Thoracic aorta (tissue), 2 donors: ENCODE measurements at places on chromosomes 1 and 21. TPM values are rescaled to one million over a fixed set of nuclear protein-coding genes. Genes with fewer than 3 reads are reported as not detected.

The SPATA46 gene
- not detected for total RNA-seq

The CFH gene
- total RNA-seq = 381 TPM

The C1orf21 gene
- total RNA-seq = 10.4 TPM

The PADI2 gene
- 2.3 TPM for total RNA-seq

The S100A9 gene
- 478 TPM for total RNA-seq

The NES gene
- total RNA-seq = 30.6 TPM

The LIN28A gene
- total RNA-seq = not detected

The ZMPSTE24 gene
- 87.9 TPM for total RNA-seq

The LENEP gene
- not detected for total RNA-seq

DNA sequence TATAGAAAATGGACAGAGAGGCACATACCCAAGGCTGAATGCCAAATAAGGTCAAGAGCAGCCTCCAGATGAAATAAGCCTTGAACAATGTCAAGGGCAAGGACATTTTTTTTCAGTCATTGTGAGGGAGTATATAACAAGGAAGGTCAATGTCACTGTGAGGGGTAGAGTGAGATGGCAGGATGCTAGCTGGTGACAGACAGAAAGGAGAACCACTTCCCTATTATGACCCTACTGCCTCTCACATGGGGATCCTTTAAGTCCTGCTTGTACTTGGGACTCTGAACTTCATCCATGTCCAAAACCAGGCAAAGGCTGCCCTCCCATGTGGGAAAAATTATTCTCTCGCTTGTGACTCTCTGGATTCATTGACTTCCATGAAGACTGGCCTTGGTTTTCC is 119.5 kb upstream of the COA6 start:
- H3K27ac ChIP-seq = no peak overlapping the region
- no peaks in the 10 kb centered on the region for H3K27me3 ChIP-seq
- no peak overlapping the region for H3K4me3 ChIP-seq
- DNase-seq = no peak

- H3K4me1 ChIP-seq = no peaks in the 10 kb centered on the region
- H3K27me3 ChIP-seq = no peaks in the 10 kb centered on the region
- no peaks in the 10 kb centered on the region for H3K36me3 ChIP-seq
- H3K4me3 ChIP-seq = no peak overlapping the region
- DNase-seq = no peak
Measured at GRCh38 chr1:21624571-21625389, 44.4 kb downstream of the RAP1GAP start.

GRCh38 chr21:42850866-42851391 is 28.4 kb downstream of the WDR4 start:
- no peaks in the 10 kb centered on the region for H3K4me1 ChIP-seq
- no peak for DNase-seq
- peaks cover 52% of the 10 kb centered on the region for H3K36me3 ChIP-seq
- no peak overlapping the region for H3K4me3 ChIP-seq

GRCh38 chr1:193221651-193222050 is 35.2 kb upstream of the B3GALT2 start:
- H3K4me1 ChIP-seq = no peaks in the 10 kb centered on the region
- H3K36me3 ChIP-seq = no peaks in the 10 kb centered on the region
- H3K27me3 ChIP-seq = no peaks in the 10 kb centered on the region
- H3K27ac ChIP-seq = no peak overlapping the region
- DNase-seq = no peak

DNA sequence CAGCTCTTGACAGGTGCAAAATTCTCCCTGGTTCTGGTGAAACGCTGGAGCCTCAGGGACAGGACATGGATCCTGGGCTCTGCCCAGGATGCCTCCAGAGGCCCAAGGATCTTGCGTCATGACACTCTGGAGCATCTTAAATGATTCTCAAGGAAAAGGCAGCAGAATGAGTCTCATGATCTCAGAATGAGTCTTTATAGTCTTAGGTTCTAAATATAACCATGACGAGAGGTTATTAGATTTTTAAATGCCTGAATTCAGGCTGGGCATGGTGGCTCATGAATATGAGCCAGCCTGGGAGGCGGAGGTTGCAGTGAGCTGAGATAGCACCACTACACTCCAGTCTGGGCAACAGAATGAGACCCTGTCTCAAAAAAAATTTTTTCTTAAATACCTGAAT is 55.5 kb downstream of the ECE1 start:
- no peak overlapping the region for H3K4me3 ChIP-seq
- H3K4me1 ChIP-seq = peaks cover 6% of the 10 kb centered on the region
- H3K27me3 ChIP-seq = no peaks in the 10 kb centered on the region
- no peak for DNase-seq
- peaks cover 51% of the 10 kb centered on the region for H3K36me3 ChIP-seq
- no peak overlapping the region for H3K27ac ChIP-seq

DNA sequence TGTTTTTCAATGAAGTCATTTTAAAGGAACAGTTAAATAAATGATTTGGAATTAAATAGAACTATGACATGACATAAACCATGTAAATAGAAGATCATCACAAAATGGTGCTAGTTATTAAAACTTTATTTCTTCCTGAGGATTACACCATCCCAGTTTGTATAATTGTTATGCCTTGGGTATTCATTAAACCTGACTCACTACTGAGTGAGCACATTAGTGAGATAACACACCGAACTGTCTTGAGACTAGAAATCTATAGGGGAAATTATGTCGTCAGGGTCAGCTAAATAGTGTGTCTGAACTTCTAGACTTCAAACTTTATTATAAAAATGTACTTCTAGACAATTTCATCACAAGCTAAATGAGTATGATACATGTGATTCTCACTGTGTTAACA is 189.4 kb downstream of the NCAM2 start:
- no peaks in the 10 kb centered on the region for H3K4me1 ChIP-seq
- no peak overlapping the region for H3K4me3 ChIP-seq
- H3K36me3 ChIP-seq = no peaks in the 10 kb centered on the region
- no peak overlapping the region for H3K27ac ChIP-seq
- no peak for DNase-seq

- peaks cover 4% of the 10 kb centered on the region for H3K36me3 ChIP-seq
- peak overlapping the region; percentile 75 for H3K27ac ChIP-seq
- peaks cover 27% of the 10 kb centered on the region for H3K4me1 ChIP-seq
- H3K4me3 ChIP-seq = peak overlapping the region; percentile 92
- no peak for DNase-seq
Measured at GRCh38 chr1:155051342-155051776, 243 bp downstream of the ADAM15 start.

GRCh38 chr21:44949779-44950198 is 10.0 kb downstream of the SLX9 start:
- H3K27me3 ChIP-seq = no peaks in the 10 kb centered on the region
- H3K4me1 ChIP-seq = peaks cover 60% of the 10 kb centered on the region
- DNase-seq = no peak
- peak overlapping the region; percentile 19 for H3K4me3 ChIP-seq
- peak overlapping the region; percentile 88 for H3K27ac ChIP-seq

GRCh38 chr1:22184892-22185612 is 42.2 kb upstream of the WNT4 start:
- H3K27ac ChIP-seq = no peak overlapping the region
- H3K36me3 ChIP-seq = no peaks in the 10 kb centered on the region
- DNase-seq = no peak
- no peaks in the 10 kb centered on the region for H3K4me1 ChIP-seq
- H3K4me3 ChIP-seq = no peak overlapping the region

- no peaks in the 10 kb centered on the region for H3K4me1 ChIP-seq
- H3K27ac ChIP-seq = no peak overlapping the region
- no peak for DNase-seq
- H3K27me3 ChIP-seq = no peaks in the 10 kb centered on the region
- no peaks in the 10 kb centered on the region for H3K36me3 ChIP-seq
- H3K4me3 ChIP-seq = no peak overlapping the region
Measured at GRCh38 chr1:7186382-7187111, 401.3 kb downstream of the CAMTA1 start.

- H3K27me3 ChIP-seq = no peaks in the 10 kb centered on the region
- H3K4me1 ChIP-seq = peaks cover 4% of the 10 kb centered on the region
- H3K36me3 ChIP-seq = peaks cover 8% of the 10 kb centered on the region
- H3K27ac ChIP-seq = peak overlapping the region; percentile 68
Measured at GRCh38 chr1:156193208-156193487, 756 bp upstream of the SLC25A44 start.

DNA sequence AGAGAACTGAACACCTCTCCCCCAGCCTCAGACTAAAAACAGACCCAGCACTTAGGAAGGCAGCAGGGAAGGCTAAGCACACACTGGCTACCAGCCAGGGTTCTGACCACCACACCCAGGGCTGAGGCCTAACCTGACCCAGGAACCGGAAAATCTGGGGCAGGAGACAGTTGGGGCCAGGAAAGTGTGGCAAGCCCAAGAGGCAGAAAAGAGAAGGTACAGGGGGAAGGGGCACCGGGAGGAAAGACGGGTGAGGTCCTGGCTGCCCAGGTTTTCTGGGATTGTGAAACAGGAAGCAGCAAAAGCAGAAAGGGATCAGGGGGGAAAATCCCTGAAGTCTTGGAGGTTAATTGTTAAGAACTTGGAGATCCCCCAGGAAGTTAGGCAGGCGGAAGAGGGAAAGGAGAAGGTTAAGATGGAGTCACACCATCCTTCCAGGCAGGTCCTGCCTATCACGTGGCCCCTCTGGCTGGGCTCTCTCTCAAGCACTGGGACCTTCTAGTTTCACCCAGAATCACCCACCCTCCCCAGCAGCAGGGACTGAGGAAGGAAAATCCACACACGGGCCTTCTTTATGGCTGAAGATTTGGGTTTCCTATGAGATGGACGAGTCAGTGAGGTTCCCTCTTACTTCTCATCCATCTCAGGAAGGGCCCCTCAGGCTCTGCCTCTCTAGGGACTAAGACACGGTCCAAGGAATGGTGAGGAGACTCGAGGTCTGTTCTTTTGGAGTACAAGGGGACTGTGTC is 2.6 kb downstream of the HDGF start:
- no peaks in the 10 kb centered on the region for H3K27me3 ChIP-seq
- peak overlapping the region; percentile 94 for H3K27ac ChIP-seq
- peak overlapping the region; percentile 82 for H3K4me3 ChIP-seq
- no peak for DNase-seq
- peaks cover 7% of the 10 kb centered on the region for H3K36me3 ChIP-seq
- peaks cover 59% of the 10 kb centered on the region for H3K4me1 ChIP-seq

DNA sequence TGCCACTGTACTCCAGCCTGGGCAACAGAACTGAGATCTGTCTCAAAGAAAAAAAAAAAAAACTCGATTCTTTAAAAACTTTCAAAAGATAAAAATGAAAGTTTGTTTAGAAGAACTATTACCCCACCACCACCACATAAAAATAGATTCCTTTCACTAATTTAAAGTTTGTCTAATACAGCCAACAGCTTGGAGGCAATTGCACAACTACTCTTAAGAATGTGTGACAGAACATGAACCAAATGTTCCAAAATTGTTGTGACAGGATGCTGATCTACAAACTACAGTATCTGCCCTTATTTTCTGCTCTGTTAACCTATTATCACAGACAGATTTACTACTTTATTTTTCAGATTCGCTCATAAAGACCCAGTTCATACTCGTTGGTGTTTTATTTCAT is 5.5 kb upstream of the TGFBR3 start:
- no peak overlapping the region for H3K4me3 ChIP-seq
- H3K27me3 ChIP-seq = no peaks in the 10 kb centered on the region
- no peak for DNase-seq

DNA sequence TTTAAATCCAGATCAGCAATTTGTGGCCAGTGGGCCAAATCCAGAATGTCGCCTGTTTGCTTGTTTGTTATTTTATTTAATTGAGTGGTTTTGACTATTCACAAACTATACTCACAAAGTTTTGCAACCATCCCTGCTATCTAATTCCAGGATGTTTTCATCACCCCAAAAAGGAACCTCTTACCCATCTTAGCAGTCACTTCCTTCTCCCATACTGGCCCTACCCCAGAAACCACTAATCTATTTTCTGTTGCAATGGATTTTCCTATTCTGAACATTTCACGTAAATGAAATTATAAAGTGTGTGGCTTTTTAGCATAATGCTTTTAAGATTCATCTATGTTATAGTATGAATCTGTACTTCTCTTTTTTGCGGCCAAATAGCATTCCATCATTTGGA is 41.3 kb downstream of the WDTC1 start:
- no peaks in the 10 kb centered on the region for H3K27me3 ChIP-seq
- H3K4me1 ChIP-seq = no peaks in the 10 kb centered on the region
- no peak overlapping the region for H3K27ac ChIP-seq

GRCh38 chr1:110404401-110404800 is 3.1 kb downstream of the LAMTOR5 start:
- no peaks in the 10 kb centered on the region for H3K27me3 ChIP-seq
- H3K4me1 ChIP-seq = peaks cover 7% of the 10 kb centered on the region
- H3K36me3 ChIP-seq = peaks cover 38% of the 10 kb centered on the region
- H3K4me3 ChIP-seq = no peak overlapping the region
- no peak overlapping the region for H3K27ac ChIP-seq
- no peak for DNase-seq

DNA sequence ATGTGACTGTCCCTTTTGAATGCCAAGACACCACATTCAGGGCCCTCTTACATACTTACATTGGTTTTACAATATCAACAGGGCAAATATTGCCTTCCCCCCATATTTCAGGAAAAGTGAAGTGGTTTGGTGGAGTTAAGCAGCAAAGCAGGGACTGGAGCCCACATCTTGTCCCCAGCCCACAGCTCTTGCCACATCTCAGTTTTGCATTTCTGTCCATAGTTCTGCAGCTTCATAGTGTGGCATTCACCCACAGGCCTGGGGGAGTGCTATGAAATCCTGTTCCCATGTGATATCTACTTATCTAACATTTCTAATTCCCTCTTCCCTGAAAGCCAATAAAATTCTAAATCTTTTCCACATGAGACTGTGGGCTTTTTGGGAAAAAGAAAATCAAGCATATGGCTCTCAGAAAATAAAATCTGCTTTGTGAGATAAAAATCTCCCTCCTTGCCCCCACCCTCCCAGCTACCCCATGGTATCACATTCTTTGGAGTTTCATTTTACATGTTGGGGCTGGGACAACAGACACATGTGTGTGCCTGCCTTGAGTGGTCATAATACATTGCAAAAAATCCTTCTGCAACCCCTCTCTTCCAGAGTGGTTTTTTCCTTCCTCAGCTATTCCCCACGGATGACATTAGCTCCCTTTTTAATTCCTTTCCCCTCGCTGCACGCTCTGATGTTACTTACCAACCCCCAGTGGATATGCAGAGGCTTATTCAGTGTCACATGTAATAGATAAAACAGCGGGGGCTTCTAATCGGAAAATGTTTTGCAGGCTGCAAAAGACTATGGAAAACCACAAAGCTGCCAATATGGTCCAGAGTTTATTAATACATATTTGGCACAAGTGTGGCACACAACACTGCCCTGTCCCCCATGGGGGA is 20.5 kb upstream of the CD2 start:
- no peak overlapping the region for H3K4me3 ChIP-seq
- H3K27ac ChIP-seq = no peak overlapping the region
- no peaks in the 10 kb centered on the region for H3K4me1 ChIP-seq
- H3K36me3 ChIP-seq = no peaks in the 10 kb centered on the region
- DNase-seq = no peak

- no peaks in the 10 kb centered on the region for H3K36me3 ChIP-seq
- H3K4me1 ChIP-seq = peaks cover 12% of the 10 kb centered on the region
- no peak for DNase-seq
- no peak overlapping the region for H3K27ac ChIP-seq
Measured at GRCh38 chr1:55535724-55536544, 320.8 kb upstream of the USP24 start.

- H3K4me1 ChIP-seq = no peaks in the 10 kb centered on the region
- H3K36me3 ChIP-seq = no peaks in the 10 kb centered on the region
- no peak overlapping the region for H3K27ac ChIP-seq
- no peak for DNase-seq
- H3K27me3 ChIP-seq = no peaks in the 10 kb centered on the region
Measured at GRCh38 chr1:224710196-224710595, 94.1 kb downstream of the CNIH3 start.

- H3K27ac ChIP-seq = no peak overlapping the region
- no peak for DNase-seq
- no peaks in the 10 kb centered on the region for H3K27me3 ChIP-seq
- no peaks in the 10 kb centered on the region for H3K4me1 ChIP-seq
- H3K4me3 ChIP-seq = no peak overlapping the region
Measured at GRCh38 chr1:4868521-4868920, 214.1 kb downstream of the AJAP1 start.
